Effector CD4-positive, alpha-beta T cell (primary cell): ENCODE measurements at places on chromosomes 5 and 9.

DNA sequence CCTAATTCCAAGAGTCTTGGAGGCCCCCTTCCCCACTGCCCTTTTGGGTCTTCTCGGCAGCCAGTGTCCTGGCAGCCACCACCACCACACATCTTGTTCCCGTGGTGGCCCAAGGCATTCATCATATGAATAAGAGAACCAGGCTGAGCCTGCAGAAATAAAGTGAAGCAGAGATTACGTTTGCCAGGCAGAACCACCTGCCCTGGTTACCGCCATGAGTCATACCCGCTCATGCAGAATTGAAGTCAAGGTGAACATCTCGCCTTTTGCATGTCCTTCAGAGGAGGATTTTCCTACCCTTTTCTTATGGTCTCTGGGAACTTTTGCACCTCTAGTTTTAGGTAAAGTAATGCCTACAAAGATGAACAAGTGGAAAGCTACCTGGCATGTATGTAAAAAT lies 119.5 kb upstream of the LMX1B start:
- no peak for DNase-seq

GRCh38 chr9:111533099-111533790 lies 8.3 kb downstream of the ZNF483 start:
- no peak for DNase-seq

DNA sequence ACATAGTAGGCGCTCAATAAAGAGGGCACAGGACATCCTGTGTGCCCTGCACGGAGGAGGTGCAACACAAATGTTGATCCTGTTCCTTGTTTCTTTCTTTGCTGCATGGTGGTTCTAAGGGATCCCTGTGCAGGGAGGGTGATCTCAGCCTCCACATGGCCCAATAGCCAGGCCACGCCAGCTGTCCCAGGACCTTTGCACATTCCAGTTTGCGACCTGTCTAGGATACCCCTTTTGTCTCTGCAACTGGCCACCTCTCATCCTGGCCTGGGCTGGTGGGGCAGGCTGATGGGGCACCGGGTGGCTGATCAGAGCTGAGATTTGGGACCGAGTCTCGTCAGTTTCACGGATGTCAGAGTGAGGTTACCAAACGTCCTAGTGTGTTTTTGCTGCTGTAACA lies 79.5 kb downstream of the CFAP77 start:
- no peak for DNase-seq

- no peak for DNase-seq
Measured at GRCh38 chr5:76456258-76456657, 53.2 kb downstream of the IQGAP2 start.

DNA sequence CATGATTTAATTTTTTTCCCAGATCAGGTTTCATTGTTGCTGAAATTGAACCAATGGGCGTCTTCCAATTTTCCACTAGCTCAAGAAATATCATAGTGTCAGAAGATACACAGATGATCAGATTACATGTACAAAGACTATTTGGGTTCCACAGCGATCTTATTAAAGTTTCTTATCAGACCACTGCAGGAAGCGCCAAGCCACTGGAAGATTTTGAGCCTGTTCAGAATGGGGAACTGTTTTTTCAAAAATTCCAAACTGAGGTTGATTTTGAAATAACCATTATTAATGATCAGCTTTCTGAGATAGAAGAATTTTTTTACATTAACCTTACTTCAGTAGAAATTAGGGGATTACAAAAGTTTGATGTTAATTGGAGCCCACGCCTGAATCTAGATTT lies 251.6 kb downstream of the ADGRV1 start:
- no peak for DNase-seq

DNA sequence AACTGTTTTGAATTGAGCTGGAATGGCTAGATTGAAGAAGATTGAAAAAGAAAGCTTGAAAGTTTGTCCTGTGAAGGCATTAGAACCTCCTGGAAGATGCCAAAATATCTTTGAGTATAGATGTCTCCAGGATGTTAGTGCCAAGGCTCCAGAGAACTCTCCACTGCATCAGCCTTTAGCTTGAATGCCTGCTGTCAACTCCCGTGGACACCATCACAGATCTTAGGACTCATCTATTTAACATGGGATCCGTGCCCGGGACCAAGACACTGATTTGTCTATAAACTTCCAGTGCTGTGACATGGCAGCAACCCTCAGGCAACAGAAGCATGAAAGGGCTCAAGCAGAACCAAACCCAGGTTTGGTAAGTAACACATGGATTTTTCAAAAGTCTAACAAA lies 670.9 kb upstream of the ST8SIA4 start:
- no peak for DNase-seq

DNA sequence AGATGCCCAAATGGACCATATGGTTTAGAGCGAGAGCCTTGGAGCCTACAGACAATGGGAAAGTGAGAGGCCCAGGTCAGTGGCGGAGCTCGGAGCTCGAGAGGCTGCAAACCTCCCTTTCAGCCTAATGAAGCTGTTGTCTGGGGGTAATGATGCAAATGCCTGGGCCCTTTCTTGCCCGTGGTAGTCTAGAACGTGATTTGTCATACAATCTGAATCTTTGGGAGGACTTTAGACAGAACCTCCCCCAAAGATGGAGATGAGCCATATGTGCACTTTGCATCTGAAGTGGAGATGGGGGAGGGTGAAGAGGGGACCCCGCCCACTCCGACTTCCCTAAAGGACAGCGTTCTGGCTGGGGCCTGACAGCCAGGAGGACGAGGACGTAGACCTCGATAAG lies 10.3 kb upstream of the NEUROG1 start:
- no peak for DNase-seq
